Kidney (tissue), 22 donors: ENCODE measurements at places on chromosomes 11 and 22. TPM values are rescaled to one million over a fixed set of nuclear protein-coding genes. Genes with fewer than 3 reads are reported as not detected.
A peak's percentile ranks its signal among the peaks of the same experiment; 100 is the strongest.

FGF19 gene
- not detected for total RNA-seq

C11orf52 gene
- total RNA-seq = 27.8 TPM

KIF18A gene
- 0.50 TPM for total RNA-seq

GCAT gene
- total RNA-seq = 8.9 TPM

TRPT1 gene
- 39.2 TPM for total RNA-seq

UPK3A gene
- not detected for total RNA-seq

KCNK4 gene
- not detected for total RNA-seq

MYBPC3 gene
- 0.19 TPM for total RNA-seq

DNA sequence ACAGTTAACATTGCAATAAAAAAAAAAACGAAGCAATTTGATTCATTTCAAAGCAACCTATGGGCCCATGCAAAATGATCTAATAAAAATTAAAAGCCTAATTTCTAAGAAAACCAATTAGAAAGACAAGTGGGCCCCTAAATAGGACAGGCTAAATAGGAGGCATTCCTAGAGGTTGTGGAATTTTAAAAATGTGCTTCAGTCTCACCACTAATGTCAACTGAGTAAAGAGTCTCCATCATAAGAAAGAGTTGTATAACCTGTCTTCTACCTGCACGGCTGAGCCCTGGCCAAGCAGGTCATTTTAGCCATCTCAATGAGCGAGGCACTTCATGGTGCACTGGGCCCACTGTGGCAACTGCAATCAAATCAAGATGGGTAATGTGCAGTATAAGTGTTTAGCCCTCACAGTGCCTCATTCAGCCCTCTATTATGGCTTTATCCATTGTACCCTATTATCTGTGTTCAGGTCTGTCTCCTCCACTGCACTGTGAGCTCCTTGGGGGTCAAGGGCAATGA, 76.4 kb downstream of the PRSS23 start:
- no peaks in the 10 kb centered on the region for H3K36me3 ChIP-seq
- H3K27ac ChIP-seq = no peak overlapping the region
- no peaks in the 10 kb centered on the region for H3K4me1 ChIP-seq
- no peak for DNase-seq

GRCh38 chr22:21760640-21761039, 25.0 kb upstream of the YPEL1 start:
- H3K4me1 ChIP-seq = peaks cover 2% of the 10 kb centered on the region
- H3K36me3 ChIP-seq = peaks cover 36% of the 10 kb centered on the region
- no peak for DNase-seq
- H3K27ac ChIP-seq = no peak overlapping the region

DNA sequence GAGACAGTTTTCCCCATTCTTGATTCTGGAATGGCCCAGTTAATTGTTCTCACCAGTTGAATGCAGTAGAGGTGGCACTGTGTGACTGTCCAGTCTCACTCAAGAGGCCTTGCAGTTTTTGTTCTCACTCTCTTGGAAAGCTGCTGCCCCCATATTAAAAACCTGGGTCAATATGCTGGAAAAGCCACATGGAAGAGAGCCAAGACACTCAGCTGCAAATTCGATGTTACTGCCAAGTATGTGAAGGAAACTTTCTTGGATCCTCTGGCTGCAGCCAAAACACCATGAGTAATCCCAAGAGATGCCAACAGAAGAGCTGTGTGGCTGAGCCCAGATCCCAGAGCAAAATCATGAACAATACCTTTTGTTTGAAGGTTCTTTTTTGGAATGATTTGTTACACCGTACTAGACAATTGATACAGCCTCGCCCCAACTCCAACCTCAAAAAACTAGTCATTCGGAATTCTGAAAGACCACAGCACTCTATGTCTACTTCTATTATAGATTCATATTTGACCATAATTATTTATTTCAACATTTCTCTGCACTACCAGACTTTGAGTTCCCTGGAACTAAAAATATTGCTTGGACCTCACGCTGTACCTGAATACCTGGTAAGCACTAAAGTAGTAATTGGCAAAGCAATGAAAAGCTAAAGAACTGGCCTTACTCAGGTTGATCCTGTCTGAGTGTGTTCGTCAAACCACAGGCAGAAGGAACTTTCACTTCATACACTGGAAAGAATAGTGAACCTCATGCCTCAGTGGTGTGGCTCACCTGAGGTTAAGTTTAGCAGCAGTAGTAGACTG, 378.8 kb downstream of the ETS1 start:
- no peaks in the 10 kb centered on the region for H3K27me3 ChIP-seq
- H3K36me3 ChIP-seq = no peaks in the 10 kb centered on the region
- DNase-seq = no peak
- H3K27ac ChIP-seq = no peak overlapping the region
- no peaks in the 10 kb centered on the region for H3K4me1 ChIP-seq

DNA sequence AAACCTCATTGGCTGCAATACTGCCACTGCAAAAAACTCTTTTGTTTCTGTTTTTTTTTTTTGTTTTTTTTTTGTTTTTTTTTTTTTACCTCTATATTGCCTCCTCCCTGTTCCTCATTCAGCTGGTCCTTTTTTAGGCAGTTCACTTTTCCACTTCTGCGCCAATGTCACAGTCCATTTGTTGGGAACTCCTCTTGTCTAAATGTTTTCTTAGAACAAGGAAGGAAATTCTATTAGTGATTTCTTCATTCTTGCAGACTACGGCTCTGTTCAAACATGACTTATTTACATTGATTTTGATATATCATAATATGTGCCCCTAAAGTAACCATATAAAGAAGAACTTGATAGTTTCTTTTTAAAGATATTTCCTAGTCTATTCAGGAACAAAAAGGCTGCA, 2.9 kb downstream of the FAM118B start:
- peaks cover 4% of the 10 kb centered on the region for H3K4me1 ChIP-seq
- no peak overlapping the region for H3K27ac ChIP-seq
- no peak overlapping the region for H3K4me3 ChIP-seq
- no peak for DNase-seq

- H3K4me1 ChIP-seq = no peaks in the 10 kb centered on the region
- no peaks in the 10 kb centered on the region for H3K36me3 ChIP-seq
- H3K4me3 ChIP-seq = no peak overlapping the region
- H3K27me3 ChIP-seq = no peaks in the 10 kb centered on the region
Observed at GRCh38 chr11:88831303-88831890, 234.4 kb downstream of the GRM5 start.

DNA sequence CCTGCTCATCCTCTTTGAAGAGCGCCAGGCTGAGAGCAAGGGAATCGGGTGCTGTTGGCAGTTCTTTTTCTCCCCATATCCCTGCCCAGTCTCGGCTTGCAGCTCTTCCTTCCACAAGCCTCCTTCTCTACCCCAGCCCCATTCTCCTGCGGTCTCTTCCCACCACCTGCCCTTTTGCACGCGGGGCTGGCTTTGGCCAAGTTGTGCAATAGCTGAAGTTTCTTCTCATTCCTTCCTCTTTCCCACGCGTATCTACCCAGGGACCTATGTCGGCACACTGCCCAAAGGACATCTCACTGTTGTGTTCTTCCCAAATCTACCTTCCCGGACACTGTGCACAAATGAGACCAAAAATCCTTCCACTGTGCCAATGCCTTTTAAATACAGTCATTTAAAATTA, 22.3 kb upstream of the HTR3A start:
- no peak overlapping the region for H3K27ac ChIP-seq
- H3K27me3 ChIP-seq = peaks cover 3% of the 10 kb centered on the region
- H3K4me3 ChIP-seq = no peak overlapping the region
- H3K36me3 ChIP-seq = no peaks in the 10 kb centered on the region
- no peaks in the 10 kb centered on the region for H3K4me1 ChIP-seq
- no peak for DNase-seq

- H3K27me3 ChIP-seq = no peaks in the 10 kb centered on the region
- H3K4me3 ChIP-seq = no peak overlapping the region
Observed at GRCh38 chr22:36368359-36368983, 19.3 kb downstream of the MYH9 start.

GRCh38 chr11:71309611-71310010, 57.2 kb upstream of the SHANK2 start:
- H3K36me3 ChIP-seq = no peaks in the 10 kb centered on the region
- no peak overlapping the region for H3K27ac ChIP-seq
- no peaks in the 10 kb centered on the region for H3K27me3 ChIP-seq

DNA sequence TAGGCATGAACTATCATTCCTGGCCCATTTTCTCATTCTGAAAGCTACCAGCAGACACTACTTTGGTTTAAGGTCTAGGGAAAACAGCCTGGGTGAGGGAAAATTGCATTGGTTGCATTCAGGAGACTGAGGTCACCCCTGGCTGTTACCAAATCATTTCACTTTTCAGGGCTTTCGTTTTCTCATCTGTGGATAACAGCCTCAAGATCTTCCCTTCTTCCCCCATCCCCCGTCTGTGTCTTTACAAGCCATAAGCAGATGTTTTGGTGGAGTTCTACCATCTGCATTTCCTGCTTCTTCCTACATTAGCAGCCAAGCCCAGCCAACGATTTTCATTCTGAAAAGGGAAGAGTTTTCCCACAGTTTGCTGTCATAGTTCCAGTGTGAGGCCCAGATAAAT, 130.4 kb downstream of the HIPK3 start:
- H3K4me3 ChIP-seq = no peak overlapping the region
- DNase-seq = no peak
- H3K4me1 ChIP-seq = no peaks in the 10 kb centered on the region
- H3K36me3 ChIP-seq = no peaks in the 10 kb centered on the region
- H3K27ac ChIP-seq = no peak overlapping the region

DNA sequence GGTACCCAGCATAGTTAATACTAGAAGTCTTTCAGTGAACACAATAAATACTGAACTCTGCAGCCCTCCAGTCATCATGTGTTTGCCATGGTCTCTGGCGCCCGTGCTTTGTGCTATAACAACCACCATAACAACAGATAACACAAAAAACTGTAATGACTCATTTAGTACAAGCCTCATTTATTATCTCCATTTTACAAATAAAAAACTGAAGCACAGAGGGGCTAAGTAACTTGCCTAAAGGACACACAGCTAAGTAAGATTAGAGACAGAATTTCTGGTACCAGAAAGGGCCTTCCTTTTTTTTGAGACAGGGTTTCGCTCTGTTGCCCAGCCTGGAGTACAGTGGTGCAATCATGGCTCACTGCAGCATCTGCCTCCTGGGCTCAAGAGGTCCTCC, 19.5 kb downstream of the RBFOX2 start:
- no peaks in the 10 kb centered on the region for H3K36me3 ChIP-seq
- no peaks in the 10 kb centered on the region for H3K27me3 ChIP-seq
- no peak for DNase-seq
- no peak overlapping the region for H3K27ac ChIP-seq
- no peak overlapping the region for H3K4me3 ChIP-seq

DNA sequence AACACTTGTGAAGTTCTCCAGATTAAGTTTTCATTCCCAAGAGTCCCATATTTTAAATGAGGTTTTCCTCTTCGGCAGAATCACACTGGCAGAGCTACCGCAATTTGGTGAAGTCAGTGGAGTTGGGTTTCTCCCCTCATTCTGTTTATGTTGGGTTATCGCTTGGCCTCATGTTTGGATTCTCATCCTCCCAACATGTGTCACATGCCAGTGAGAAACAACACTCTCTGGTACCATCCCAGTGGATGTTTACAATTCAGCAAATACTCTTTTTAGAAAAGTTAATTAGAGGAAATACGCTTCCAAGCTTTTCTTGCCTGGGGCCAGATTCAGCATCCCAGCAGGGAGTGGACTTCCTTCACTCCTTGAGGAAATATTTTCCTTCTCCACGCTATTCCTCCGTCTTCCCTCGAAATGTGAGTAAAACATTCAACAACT, 2.1 kb downstream of the PAMR1 start:
- no peak overlapping the region for H3K27ac ChIP-seq
- no peak for DNase-seq
- H3K36me3 ChIP-seq = no peaks in the 10 kb centered on the region
- no peaks in the 10 kb centered on the region for H3K27me3 ChIP-seq

- no peak overlapping the region for H3K27ac ChIP-seq
- no peak for DNase-seq
- no peak overlapping the region for H3K4me3 ChIP-seq
- H3K4me1 ChIP-seq = no peaks in the 10 kb centered on the region
- no peaks in the 10 kb centered on the region for H3K36me3 ChIP-seq
Observed at GRCh38 chr11:6268820-6269219, 9.2 kb downstream of the CCKBR start.

- DNase-seq = peak; percentile 65
- H3K4me3 ChIP-seq = no peak overlapping the region
- no peaks in the 10 kb centered on the region for H3K4me1 ChIP-seq
- H3K27ac ChIP-seq = no peak overlapping the region
- H3K27me3 ChIP-seq = no peaks in the 10 kb centered on the region
- H3K36me3 ChIP-seq = no peaks in the 10 kb centered on the region
Observed at GRCh38 chr22:31926969-31927368, 17.4 kb upstream of the YWHAH start.

DNA sequence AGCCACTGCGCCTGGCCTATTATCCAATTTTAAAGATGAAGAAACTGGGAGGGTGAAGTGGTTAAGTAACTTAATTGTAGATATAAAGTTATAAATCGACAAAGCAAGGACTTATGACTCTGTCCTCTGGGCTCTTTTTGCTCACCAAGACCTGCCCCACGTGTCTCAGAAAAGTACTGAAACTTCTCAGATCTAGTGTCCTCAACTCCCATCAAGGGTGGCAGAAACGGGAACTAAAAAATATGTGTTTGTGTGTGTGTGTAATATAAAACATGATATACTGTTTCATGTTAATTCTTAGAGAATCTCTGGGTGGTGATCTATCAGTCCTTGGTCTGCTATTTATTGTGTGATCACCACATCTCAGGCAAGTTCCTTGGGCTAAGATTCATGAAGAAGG, 104.9 kb downstream of the GAB2 start:
- H3K27me3 ChIP-seq = no peaks in the 10 kb centered on the region
- H3K36me3 ChIP-seq = no peaks in the 10 kb centered on the region
- no peak overlapping the region for H3K4me3 ChIP-seq

GRCh38 chr22:22906907-22907550, 19.4 kb downstream of the IGLL5 start:
- H3K4me1 ChIP-seq = no peaks in the 10 kb centered on the region
- peak; percentile 29 for DNase-seq
- no peaks in the 10 kb centered on the region for H3K27me3 ChIP-seq
- no peak overlapping the region for H3K4me3 ChIP-seq
- no peaks in the 10 kb centered on the region for H3K36me3 ChIP-seq
- no peak overlapping the region for H3K27ac ChIP-seq

- no peak overlapping the region for H3K4me3 ChIP-seq
- peak; percentile 71 for DNase-seq
- peak overlapping the region; percentile 96 for H3K27ac ChIP-seq
- H3K36me3 ChIP-seq = no peaks in the 10 kb centered on the region
- peaks cover 20% of the 10 kb centered on the region for H3K4me1 ChIP-seq
Observed at GRCh38 chr22:32623943-32624342, 149.3 kb downstream of the FBXO7 start.

- H3K4me1 ChIP-seq = no peaks in the 10 kb centered on the region
- no peak for DNase-seq
- no peaks in the 10 kb centered on the region for H3K36me3 ChIP-seq
- no peak overlapping the region for H3K4me3 ChIP-seq
Observed at GRCh38 chr11:83054001-83054400, 17.7 kb downstream of the RAB30 start.
